ENCODE measurements at places on chromosomes 6 and 20.

DNA sequence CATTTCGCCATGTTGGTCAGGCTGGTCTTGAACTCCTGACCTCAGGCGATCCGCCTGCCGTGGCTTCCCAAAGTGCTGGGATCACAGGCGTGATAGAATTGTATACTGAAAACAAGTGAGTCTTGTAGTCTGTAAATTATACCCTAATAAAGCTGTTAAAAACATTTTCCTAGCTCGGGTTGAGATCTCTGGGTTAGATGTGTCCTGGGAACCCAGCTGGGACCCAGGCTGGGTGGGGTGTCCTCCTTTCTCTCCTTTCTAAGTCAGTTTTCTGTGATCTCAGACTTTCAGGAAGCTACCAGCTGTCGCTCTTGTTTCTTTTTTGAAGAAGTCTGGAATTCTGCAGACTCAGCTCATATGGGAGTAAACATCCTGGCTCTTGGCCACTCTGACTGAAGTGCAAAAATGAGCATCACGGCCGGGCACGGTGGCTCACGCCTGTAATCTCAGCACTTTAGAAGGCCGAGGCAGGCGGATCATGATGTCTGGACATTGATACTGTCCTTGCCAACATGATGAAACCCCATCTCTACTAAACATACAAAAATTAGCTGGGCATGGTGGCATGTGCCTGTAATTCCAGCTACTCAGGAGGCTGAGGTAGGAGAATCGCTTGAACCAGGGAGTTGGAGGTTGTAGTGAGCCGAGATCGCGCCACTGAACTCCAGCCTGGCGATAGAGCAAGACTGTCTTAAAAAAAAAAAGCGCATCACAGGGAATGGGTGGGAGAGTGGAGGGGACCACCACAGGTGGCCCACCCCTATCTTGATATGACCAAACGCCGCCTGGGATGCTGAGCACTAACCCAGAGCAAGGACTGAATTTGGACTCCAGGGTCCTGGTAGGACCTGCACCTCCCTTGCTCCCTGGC, 9.9 kb upstream of the PCIF1 start:
- peak; percentile 55 for DNase-seq

DNA sequence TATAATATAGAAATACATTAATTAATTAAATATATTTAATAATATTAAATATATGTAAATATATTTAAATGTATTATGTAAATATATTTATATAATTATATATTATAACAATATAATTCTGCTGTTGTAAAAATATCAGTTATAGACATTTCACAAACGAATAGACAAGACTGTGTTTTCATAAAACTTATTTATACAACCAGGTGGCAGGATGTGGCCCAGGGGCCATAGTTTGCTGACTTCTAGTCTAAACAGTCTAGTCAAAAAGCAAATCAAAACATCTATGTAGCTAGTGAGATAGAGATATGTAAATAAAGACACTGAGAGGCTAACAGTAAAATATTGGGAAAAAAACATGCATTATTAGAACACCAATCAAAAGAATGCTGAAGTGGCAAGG, 136.4 kb downstream of the TBXT start:
- no peak for DNase-seq

DNA sequence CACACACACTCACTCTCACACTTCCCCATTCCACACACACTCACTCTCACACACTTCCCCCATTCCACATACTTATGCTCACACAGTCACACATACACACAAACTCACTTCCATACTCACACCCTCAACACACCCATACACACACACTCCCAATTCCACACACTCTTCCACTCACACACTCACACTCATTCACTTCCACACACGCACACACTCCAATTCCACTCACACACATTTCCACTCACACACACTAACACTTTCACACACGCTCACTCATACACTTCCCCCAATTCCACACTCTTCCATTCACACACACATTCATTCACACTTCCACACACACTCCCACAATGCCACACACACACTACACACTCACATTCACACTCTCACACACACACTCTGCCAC, 8.0 kb upstream of the OSBPL2 start:
- DNase-seq: no peak

- DNase-seq: no peak
Observed at GRCh38 chr20:9200620-9201019, 131.7 kb downstream of the PLCB4 start.

- no peak for DNase-seq
Observed at GRCh38 chr20:7220755-7221154, 453.3 kb downstream of the BMP2 start.

DNA sequence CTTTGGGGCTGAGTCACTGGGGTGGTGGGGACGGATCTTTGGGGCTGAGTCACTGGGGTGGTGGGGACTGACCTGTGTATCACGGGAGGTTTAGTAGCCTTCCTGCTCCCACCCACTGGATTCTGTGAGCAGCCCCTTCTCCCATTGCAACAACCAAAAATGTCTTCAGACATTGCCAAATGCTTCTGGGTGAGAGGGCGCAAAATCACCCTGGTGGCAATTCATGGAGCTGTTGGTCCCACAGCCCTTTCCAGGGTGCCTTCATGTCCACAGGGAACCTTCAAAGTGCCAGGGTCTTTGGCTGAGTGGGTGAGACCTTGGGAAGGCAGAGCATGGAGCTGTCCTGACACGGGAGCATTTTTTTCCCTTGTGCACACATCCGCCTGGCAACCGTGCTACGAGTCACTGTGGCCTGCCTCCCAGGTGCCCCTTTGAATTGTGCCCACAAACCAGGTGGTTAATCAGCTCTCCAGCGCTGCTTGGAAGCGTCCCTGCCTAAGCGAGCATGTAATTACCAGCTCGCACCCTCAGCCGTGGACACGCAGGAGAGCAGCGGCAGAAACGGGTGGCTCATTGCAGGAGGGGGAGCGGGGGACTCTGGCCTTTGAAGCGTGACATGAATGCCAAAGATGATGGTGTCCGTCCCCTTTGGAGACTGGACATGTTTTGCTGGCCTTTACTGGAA, 27.4 kb upstream of the APCDD1L start:
- peak; percentile 25 for DNase-seq

DNA sequence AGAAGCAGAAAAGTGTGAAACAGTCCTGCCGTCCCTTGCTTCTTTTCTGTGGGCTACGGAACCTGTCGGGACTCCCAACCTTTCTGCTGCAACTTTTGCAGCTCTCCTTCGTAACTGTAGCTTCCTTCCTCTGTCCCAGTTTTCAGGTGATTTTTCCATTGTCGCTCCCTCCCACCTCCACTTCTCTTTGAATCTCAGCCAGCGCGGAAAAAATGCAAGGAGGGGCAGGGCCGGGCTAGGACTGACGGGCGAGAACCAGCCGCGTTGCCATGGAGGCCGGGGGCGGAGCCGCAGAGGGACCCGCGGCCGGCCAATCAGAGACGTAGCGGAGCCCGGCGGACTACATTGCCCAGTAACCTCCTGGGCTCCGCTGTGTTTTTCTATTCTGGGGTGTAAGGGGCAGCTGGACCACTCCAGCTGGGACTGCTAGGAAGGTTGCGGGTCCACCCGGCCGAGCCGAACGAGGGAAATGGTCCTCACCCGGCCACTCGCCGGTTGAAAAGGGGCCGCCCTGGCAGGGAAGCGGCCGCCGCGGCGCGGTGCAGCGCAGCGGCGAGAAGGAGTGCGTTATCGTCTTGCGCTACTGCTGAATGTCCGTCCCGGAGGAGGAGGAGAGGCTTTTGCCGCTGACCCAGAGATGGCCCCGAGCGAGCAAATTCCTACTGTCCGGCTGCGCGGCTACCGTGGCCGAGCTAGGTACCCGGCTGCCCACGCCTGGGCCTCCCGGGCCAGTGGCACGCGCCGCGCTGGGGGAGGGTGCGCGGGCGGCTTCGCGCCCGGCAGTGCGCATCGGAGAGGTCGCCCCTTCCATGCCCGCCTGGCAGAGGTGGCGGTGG, at the start of the genes CYP39A1 and SLC25A27:
Gene CYP39A1 (minus strand): TSS at position 216 of the 836 bp plus-strand sequence. CDS start 236 bp downstream, outside the sequence.
Gene SLC25A27 (plus strand): TSS at position 373 of the 836 bp plus-strand sequence. CDS start 218 bp downstream, at position 591.
- peak; percentile 90 for DNase-seq

GRCh38 chr6:156080371-156080770, 624.7 kb upstream of the NOX3 start:
- no peak for DNase-seq

- peak; percentile 93 for DNase-seq
Observed at GRCh38 chr6:235763-236360, 56.4 kb upstream of the DUSP22 start.

GRCh38 chr6:163415620-163416556, 1.4 kb downstream of the QKI start:
- DNase-seq: peak; percentile 91

GRCh38 chr6:101396548-101397173, 3.2 kb downstream of the GRIK2 start:
- peak; percentile 50 for DNase-seq

DNA sequence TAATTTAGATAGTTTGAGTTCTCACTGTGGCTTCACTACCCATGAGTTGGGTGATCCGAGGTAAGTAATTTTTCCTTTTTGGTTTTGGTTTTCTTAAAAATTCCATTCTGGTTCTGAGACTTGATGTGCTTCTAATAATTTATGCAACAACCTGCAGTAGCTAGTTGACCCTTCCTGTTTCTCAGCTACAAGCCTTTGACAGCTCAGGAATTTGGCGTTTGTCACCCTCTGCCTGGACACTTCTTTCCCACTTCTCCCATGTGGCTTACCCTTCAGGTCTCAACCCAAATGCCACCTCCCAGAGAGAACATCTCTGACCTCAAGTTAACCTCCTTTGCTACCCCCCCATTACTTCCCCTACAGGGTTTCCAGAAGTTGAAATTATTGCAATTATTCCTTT, 49.7 kb upstream of the TSHZ2 start:
- DNase-seq: no peak

- peak; percentile 56 for DNase-seq
Observed at GRCh38 chr6:13331516-13332348, 3.4 kb upstream of the TBC1D7 start.

- DNase-seq: no peak
Observed at GRCh38 chr20:57457243-57458095, 66.3 kb downstream of the RBM38 start.

- DNase-seq: no peak
Observed at GRCh38 chr6:83260577-83260976, 67.4 kb downstream of the RWDD2A start.

- DNase-seq: no peak
Observed at GRCh38 chr6:125764121-125764671, 14.8 kb downstream of the HEY2 start.

- DNase-seq: no peak
Observed at GRCh38 chr6:82861121-82861520, 204.5 kb downstream of the UBE3D start.

DNA sequence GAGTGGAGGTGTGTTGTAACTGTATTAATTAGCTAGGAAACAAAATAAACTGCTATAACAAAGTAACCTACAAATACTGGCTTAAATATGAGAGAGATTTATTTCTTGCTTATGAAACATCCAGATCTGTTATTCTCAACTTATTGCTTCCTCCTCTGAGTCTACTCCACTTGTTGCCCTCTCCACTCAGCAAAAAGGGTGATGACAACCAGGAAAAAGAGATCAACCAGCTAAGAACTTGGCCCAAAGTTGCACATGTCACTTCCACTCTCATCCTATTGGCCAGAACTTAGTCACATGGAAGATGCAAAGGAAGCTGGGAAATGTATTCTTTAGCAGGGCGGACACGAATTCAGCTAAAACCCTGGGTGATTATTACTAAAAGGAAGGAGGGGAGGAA, 5.2 kb upstream of the TP53RK start:
- peak; percentile 56 for DNase-seq

DNA sequence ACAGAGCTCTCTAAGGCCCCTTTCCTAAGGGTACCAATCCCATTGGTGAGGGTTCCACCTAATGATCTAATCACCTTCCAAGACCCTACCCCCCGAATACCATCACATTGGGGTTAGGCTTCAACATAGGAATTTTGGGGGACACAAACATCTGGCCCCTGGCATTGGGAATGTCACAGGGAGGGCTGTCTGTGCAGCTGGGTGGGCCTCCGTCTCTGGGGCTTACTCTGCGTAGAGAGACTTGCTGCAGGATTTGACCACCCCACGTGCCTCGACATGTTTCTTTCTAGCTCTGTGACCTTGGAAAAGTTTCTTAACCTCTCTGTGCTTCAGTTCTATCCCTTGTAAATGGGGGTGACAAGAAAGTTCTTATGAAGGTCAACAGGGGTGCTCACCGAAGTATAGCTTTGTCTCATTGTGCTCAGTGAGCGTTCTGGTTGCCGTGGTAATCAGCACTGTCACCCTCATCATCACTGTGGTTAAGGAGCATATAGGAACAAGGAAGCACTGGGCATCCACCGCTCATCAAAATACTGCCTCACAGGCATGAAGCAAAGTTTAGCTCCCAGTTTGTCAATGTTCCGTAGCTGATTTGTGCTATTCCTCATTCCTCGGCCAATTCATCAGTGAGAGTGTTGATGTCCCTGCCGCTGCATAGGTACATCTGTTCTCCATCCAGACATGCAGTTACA, 152.8 kb downstream of the SYCP2 start:
- no peak for DNase-seq

Measured in suppressor macrophage treated with lipopolysaccharide for 4 hours (primary cell).